Fibroblast of lung (primary cell): ENCODE measurements at places on chromosomes 2 and 18. TPM values are rescaled to one million over a fixed set of nuclear protein-coding genes. Genes with fewer than 3 reads are reported as not detected.

- no peaks in the 10 kb centered on the region for H3K36me3 ChIP-seq
- H3K27ac ChIP-seq = no peak overlapping the region
- no peaks in the 10 kb centered on the region for H3K4me1 ChIP-seq
Observed at GRCh38 chr2:74297391-74297790, 45.8 kb downstream of the SLC4A5 start.

The DOK6 gene
- total RNA-seq = 4.0 and 6.7 TPM in 2 replicates

- no peaks in the 10 kb centered on the region for H3K27me3 ChIP-seq
- H3K4me1 ChIP-seq = no peaks in the 10 kb centered on the region
- peaks cover 24% of the 10 kb centered on the region for H3K36me3 ChIP-seq
Observed at GRCh38 chr2:20035955-20036666, 15.3 kb downstream of the LAPTM4A start.

GRCh38 chr18:45839414-45840395 is 14.2 kb downstream of the SIGLEC15 start:
- no peaks in the 10 kb centered on the region for H3K36me3 ChIP-seq
- H3K27ac ChIP-seq = no peak overlapping the region
- peaks cover 10% of the 10 kb centered on the region for H3K4me1 ChIP-seq
- no peak overlapping the region for H3K4me3 ChIP-seq

The AOX1 gene
- 65.1 and 81.4 TPM in 2 replicates for total RNA-seq

GRCh38 chr2:172792711-172793110 is 57.1 kb downstream of the RAPGEF4 start:
- peak; percentile 17 for DNase-seq
- H3K4me1 ChIP-seq = no peaks in the 10 kb centered on the region
- no peaks in the 10 kb centered on the region for H3K27me3 ChIP-seq
- H3K36me3 ChIP-seq = no peaks in the 10 kb centered on the region
- no peak overlapping the region for H3K4me3 ChIP-seq

GRCh38 chr2:113980946-113981345 is 91.1 kb downstream of the ACTR3 start:
- H3K4me3 ChIP-seq = no peak overlapping the region
- H3K27me3 ChIP-seq = no peaks in the 10 kb centered on the region
- DNase-seq = peak; percentile 78
- peaks cover 3% of the 10 kb centered on the region for H3K4me1 ChIP-seq
- H3K36me3 ChIP-seq = no peaks in the 10 kb centered on the region

DNA sequence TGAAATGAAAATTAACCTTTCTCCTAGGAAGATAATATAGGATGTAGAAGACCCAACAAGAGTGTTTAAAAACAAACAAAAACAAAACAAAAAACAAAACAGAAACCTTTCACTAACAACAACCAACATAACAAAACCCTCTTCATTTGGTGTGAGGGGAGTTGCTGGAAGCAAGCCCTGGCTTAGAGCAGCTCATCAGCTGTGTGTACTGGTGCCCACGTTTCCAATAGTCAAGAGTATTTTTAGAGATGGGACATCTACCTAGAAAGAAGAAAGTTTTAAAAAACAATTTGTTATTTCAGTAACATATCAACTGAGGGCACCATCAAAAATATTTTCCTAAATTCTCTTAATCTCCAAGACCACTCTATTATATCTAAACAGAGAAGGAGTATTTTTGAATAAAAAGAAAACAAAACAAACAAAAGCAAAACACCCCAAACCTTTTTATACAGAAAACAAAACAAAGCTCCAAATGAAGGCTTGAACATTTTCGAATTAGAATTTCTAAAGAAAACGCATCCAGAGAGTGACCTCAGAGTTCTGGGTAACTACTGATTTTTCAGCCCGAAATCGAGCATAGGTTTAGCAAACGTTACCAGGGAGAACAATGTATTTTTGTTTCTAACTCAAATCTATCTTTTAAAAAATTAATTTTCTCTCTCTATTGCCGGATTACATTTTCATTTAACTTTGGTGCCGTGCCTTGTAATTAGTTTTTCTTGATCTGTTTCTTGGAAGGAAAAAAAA is 134.6 kb downstream of the INSIG2 start:
- H3K27ac ChIP-seq = no peak overlapping the region
- H3K4me1 ChIP-seq = no peaks in the 10 kb centered on the region
- peak; percentile 4 for DNase-seq
- H3K27me3 ChIP-seq = peaks cover 40% of the 10 kb centered on the region
- no peaks in the 10 kb centered on the region for H3K36me3 ChIP-seq

GRCh38 chr2:209936106-209936666 is 66.3 kb upstream of the RPE start:
- H3K36me3 ChIP-seq = no peaks in the 10 kb centered on the region
- no peak overlapping the region for H3K4me3 ChIP-seq
- no peak overlapping the region for H3K27ac ChIP-seq
- H3K27me3 ChIP-seq = no peaks in the 10 kb centered on the region

- H3K27ac ChIP-seq = no peak overlapping the region
- no peaks in the 10 kb centered on the region for H3K4me1 ChIP-seq
- DNase-seq = peak; percentile 27
- no peaks in the 10 kb centered on the region for H3K27me3 ChIP-seq
- no peaks in the 10 kb centered on the region for H3K36me3 ChIP-seq
Observed at GRCh38 chr2:239629926-239630617, 229.3 kb upstream of the HDAC4 start.

DNA sequence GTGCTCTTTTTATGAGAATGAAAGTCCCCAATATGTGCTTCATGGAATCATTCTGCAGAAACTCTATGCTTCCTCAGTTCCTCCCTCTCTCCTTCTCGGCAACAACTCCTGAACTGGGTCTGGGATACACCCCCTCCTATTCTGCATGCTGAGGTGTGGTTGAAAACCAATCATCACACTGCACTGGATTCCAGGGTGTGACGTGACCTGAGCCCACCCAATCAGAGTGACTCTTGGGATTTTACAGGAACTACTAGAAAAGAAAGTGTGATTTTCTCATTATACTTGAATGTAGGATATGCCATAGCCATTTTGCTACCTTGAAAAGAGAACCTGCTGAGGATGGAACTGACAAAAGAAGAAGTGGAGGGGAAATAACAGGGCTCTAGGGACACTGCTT is 36.3 kb downstream of the ACVR1 start:
- no peaks in the 10 kb centered on the region for H3K36me3 ChIP-seq
- no peak for DNase-seq
- H3K4me1 ChIP-seq = peaks cover 26% of the 10 kb centered on the region
- H3K27ac ChIP-seq = no peak overlapping the region
- no peak overlapping the region for H3K4me3 ChIP-seq
- H3K27me3 ChIP-seq = no peaks in the 10 kb centered on the region

GRCh38 chr18:37364237-37364636 is 201.4 kb downstream of the CELF4 start:
- no peak overlapping the region for H3K27ac ChIP-seq
- no peaks in the 10 kb centered on the region for H3K4me1 ChIP-seq
- no peaks in the 10 kb centered on the region for H3K36me3 ChIP-seq
- no peak for DNase-seq
- no peaks in the 10 kb centered on the region for H3K27me3 ChIP-seq

GRCh38 chr2:11581124-11581796 is 47.4 kb downstream of the GREB1 start:
- H3K27me3 ChIP-seq = peaks cover 8% of the 10 kb centered on the region
- H3K27ac ChIP-seq = no peak overlapping the region
- peak; percentile 54 for DNase-seq
- no peaks in the 10 kb centered on the region for H3K36me3 ChIP-seq

- H3K27ac ChIP-seq = no peak overlapping the region
- no peak for DNase-seq
- H3K4me1 ChIP-seq = no peaks in the 10 kb centered on the region
Observed at GRCh38 chr2:137813176-137813575, 151.1 kb upstream of the HNMT start.

The LRRTM1 gene
- not detected in 2 replicates for total RNA-seq
